Activated T-helper 9 cell treated with anti-CD3 and anti-CD28 coated beads, Interleukin-2, amount 50 U/mL, for 16 hours (primary cell): ENCODE measurements at places on chromosomes 4 and X.

DNA sequence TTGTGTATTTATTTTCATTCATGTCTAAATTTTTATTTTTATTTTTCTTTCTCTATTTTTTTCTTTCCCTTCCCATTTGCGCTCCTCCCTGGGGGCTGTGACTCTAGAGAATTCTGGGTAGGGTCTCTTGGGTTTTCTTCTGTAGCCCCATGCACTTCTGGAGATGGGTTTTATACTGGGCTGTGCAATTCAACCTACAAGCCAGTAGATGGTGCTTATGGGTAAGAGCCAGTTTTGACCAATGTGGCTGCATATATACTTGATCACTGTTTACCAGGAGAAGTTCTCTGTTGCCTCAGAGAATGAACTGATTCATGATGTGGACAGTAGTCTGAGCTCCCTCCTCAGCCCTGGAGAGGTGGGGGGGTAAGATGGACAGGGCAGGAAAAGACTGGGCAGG is 614.6 kb downstream of the PCDH19 start:
- DNase-seq: no peak

- no peak for DNase-seq
These were observed 48.4 kb downstream of the BCORL1 start for GRCh38 chrX:130030826-130031225.

GRCh38 chrX:125398959-125399440 is 79.3 kb downstream of the TEX13C start:
- no peak for DNase-seq

DNA sequence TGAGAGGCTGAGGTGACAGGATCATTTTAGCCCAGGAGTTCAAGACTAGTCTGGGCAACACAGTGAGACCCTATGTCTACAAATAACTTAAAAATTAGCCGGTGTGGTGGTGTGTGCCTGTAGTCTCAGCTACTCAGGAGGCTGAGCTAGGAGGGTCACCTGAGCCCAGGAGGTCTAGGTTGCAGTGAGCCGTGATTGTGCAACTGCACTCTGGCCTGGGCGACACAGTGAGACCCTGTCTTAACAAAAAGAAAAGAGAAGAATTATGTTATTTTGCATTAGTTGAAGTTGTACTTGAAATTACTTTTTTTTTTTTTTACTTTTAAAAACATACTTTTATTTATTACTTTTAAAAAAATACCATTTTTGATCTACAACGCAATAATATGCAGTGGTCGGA is 21.8 kb upstream of the TADA2B start:
- no peak for DNase-seq

DNA sequence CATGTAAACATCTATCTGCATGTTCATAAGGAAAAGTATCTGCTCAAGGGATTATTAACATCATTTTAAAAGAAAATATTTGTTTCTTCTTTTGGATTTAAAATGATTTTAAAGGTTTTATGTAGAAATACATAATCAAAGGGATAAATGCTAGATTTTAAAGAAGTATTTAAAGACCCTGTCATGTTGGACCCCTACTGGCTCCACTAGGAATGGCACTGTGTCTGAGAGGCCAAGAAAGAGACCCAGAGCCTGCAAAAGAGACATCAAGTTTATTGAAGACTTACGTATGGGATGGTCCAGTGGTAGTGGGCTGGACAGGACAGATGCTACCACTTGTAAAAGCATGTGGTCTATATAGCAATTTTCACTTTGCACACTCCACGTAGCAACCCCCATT is 78.7 kb upstream of the PCDH18 start:
- no peak for DNase-seq

DNA sequence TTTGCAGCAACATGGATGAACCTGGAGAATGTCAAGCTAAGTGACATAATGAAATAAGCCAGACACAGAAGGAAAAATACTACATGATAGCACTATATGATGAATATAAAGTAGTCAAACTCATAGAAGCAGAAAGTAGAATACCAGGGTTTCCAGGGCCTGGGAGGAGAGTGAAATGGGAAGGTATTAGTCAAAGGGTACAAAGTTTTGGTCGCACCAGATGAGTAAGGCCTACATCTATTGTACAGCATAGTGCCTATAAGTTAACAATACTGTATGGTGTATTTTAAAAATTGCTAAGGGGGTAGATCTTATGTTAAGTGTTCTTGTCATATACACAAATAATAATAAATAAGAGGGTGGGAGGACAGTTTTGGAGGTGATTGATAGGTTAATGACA is 41.5 kb downstream of the ENOX2 start:
- DNase-seq: no peak

DNA sequence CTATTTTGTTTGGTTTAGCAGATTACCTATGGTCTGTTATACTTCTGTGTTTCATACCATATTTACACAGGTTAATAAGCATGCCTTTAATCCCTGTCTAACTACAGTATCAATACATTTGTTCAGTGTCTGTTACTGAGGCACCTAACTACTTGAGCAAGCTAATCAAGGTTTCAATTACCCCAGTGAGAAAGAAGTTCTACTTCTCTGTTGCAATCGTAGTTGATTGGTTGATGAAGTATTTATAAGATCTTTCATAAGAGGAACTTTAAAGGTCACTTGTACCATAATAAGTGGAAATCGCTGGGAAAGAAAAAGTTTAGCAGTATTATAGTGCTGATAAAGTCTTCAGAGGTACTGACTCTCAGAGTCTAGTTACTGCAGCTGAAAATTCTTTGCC is 490.6 kb downstream of the RPA4 start:
- DNase-seq: no peak

DNA sequence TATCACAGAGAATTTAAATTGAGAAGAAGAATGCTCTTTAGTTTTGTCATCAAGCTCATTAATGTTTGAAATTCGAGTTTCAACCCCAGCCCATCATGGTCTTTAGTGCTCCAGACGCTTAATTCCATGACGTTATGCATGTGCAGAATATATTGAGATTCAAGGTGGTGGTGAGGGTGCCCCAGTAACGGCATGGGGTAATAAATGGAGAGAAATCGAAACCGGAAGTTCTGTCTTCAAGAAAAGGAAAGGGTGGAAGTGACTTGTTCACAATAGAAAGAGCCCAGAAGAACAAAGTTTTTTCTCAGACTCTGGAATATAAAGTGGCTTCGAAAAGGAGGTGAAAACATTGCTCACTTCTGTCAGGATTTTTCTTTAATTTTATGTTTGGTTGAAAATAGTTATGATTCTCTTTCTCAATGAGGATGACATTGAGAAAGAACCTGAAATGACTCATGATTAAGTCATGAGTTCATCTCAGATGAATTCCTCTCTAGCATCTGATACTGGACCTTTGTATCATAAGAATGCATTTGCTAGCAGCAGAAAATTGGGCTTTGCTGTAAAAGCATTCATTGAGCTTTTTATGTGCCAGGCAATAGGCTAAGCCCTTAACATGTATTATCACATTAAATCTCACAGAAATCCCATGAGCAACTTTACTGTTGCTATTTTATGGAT is 779 bp upstream of the DDX60L start:
- DNase-seq: no peak

DNA sequence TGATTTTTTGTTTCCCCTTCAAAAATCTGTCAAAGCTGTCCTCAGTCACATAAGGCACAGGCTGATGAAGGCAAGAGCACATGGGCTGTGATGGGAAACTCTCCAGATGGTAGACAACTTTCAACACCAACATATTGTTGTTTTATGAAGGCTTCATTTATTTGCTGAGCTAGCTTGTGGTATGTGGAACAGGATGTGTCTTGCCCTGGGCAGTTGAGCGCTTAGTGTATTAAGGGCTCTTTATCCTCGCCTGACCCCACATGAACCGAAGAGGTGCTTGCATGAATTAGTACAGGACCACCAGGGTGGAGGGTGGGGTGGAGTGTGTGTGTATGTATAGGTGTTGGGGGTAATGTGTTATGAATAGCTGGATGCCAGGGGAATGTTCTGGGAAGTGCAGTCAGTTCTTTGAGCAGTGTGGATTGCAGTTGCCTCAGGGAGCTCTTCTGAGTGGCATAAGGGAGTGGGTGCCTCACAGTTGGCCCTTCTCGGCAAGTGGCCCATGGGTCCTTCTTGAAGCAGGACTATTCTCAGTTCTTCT is 103.1 kb downstream of the PHEX start:
- DNase-seq: no peak

- DNase-seq: no peak
These were observed at the start of the genes CT45A10 and SAGE1 for GRCh38 chrX:135893294-135893817. CT45A10 (minus strand) TSS chrX:135893444; CDS start chrX:135885344, 8,100 bp downstream. SAGE1 (plus strand) TSS chrX:135893716; CDS start chrX:135896243, 2,527 bp downstream.

DNA sequence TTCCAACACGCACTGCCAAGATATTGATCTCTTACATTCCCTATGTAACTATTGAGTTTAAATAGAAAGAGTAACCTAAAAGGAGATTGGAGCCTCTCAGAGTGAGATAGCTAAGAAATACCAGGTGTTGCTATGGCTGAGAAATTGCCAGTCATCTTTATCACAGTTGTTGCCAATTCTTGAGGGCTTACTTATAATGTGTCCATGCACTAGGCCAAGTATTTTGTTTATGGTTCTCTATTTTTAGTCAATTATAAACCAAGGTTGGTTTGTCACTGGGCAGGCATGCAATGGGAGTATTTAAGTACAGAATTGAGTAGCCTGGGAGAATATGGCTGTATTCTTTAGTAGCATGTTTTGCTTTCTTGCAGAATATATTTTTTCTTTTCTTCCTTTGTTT is 201.6 kb downstream of the TEX13A start:
- no peak for DNase-seq

DNA sequence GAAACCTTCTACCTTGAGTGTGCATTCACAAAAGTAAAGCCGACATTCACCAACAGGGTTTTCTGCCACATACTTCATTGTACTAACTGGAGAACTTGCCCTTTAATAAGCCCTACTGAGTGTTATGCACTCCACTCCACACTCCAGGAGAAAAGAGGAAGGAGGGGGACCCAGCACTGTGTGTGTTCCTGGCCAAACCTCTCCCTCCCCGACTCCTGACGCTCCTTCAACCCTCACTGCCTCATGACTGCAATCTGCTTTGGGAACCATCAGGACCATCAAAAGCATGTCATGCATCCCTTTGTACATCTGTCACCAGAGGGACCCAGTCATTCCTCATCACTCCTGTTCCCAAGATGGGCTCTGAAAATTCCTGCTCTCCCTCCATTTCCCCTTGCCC is 143.7 kb downstream of the RASL11B start:
- no peak for DNase-seq

GRCh38 chr4:38769857-38770256 is 12.9 kb downstream of the TLR10 start:
- no peak for DNase-seq

GRCh38 chr4:137125011-137125410 is 407.3 kb downstream of the PCDH18 start:
- DNase-seq: no peak

DNA sequence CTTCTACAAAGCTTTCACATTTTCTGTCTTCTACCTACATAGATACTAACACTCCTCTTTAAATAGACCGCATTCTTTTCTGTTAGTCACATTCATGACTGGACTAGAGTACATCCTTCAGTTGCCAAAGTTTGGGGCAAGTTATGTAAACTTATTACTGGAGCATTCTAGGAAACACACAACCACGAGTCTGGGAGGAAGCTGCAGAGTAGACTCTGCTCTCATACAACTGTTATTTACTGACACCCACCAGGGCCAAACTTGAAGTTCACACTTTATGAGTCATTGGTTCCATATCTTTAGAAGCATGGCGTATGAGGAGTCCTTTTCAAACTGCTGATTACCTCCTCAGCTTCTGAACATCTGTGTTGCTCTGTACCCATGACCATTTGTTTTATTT is 87.0 kb downstream of the RNF150 start:
- DNase-seq: no peak

DNA sequence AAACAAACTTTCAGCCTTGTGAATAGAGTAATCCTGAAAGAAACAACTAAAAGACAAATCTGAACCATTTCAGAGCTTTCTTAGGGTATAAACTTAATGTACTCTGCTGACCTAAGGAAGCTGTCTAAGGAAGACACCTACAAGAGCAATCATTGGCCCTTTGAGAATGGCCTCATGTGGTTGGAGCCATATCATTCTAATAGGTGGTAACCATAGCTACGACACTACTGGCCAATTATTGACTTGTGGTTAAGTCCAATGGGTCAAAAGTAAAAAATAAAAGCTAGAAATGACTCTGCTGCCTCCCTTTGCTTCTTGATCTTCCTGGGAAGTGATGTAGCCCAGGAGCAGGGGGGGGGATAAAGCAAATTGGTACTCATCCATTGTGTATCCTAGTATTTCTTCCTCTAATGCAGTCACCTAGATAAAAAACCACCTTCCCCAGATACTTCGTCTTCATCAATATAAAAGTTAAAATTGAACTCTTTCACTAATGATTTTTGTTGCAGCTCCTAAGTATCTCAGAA is 547.0 kb downstream of the ARAP2 start:
- no peak for DNase-seq

DNA sequence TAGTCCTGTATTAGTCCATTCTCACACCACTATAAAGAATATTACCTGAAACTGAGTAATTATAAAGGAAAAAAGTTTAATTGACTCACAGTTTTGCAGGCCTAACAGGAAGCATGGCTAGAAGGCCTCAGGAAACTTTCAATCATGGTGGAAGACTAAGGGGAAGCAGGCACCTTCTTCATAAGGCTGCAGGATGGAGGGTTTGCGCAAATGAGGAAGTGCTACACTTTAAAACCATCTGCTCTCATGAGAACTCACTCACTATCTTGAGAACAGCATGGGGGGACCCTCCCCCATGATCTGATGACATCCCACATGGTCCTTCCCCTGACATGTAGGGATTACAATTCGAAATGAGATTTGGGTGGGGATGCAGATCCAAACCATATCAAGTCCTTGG is 12.1 kb upstream of the MAGEA11 start:
- no peak for DNase-seq

GRCh38 chrX:149961572-149961971 is 23.3 kb upstream of the EOLA2 start:
- DNase-seq: no peak

- DNase-seq: no peak
These were observed 1.4 kb downstream of the INTU start for GRCh38 chr4:127634181-127634580.

DNA sequence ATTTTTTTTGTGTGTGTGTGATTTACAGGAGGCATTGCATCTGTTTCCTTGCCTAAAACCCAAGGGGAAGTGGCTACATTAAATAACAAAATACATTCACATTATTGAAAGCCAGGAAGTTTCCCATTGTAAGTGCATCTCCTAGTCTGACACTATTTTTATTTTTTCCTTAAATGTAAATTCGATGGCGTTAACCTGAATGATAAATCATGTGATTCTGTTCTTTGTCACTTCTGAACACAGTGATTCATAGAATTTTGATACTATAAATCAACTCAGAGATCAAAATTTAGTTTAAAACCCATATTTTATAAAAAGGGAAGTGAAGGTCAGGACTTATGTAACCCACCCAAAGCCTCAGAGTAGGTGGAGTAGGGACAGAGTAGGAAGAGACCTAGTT is 258.1 kb downstream of the GABRG1 start:
- DNase-seq: no peak
